ENCODE measurements at places on chromosomes 3 and 15.

GRCh38 chr3:146125951-146126350 is 35.0 kb downstream of the PLOD2 start:
- DNase-seq = no peak

GRCh38 chr3:197599089-197599765 is 43.5 kb upstream of the BDH1 start:
- peak; percentile 75 for DNase-seq

- DNase-seq = no peak
Observed at GRCh38 chr3:181723625-181724191, 12.0 kb downstream of the SOX2 start.

DNA sequence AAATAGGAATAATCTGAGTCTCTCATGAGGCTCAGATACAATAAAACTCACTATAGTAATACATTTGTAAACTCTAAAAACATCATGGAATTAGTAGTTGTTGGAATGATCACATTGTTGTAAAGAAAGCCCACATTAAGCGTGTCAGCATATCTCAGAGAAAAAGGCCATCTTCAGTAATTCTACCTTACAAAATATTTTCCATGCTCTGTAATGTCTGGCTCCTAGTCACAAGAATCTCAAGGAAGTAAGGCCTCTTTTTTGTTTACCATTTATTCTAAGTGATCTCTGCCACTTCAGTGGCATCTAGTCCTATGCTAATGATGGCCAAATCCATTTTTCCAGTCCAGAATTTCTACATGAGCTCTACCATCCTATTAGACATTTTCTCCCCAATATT is 240.2 kb upstream of the ZNF717 start:
- no peak for DNase-seq

DNA sequence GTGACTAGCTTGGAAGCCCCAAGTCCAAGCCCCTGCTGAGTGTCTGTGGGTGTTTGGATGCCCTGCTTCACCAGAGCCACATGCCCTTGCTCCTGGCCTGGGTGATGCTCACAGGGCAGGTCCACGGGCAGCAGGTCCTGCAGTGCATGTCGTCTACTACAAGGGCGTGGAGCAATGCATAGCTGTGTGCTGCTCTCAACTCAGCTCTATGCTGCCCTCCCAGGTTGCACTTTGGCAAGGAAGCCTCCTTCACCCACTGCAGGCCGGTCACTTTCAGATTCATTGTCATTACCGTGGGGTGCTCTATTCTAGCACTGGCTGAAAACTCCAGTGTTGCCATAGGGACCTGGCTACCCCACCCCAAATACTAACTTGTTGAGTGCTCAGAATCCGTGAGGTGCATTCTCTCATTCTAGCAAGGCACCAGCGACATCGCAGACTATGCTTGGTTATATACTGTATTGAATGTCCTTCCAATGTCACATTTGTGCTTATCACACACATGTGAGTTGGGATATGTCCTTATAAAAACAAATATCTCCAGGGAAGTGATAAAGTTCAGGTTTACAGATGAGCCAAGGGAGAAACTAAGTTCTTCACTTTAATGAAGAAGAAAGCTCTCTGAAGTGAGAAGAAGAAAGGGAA is 51.8 kb downstream of the GRAMD1C start:
- peak; percentile 9 for DNase-seq

GRCh38 chr3:65526656-65527055 is 512.1 kb downstream of the MAGI1 start:
- no peak for DNase-seq

DNA sequence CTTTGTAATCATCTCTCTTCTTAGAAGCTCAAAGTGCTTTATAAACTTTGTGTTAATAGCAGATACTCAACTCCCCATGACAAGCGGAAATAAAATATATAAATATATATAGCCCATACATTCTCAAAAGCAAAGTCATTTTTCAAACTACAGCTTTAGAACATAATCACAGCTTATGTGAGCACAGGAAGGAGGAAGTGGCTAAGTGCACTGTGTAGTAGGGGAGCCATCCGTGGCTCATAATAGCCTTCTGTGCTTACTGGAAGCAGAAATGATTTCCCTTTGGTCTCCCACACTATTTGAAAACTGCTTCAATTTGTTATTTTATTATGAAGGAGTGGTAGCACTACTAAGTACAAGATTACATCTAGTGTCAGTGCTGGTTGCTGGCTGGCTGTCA is 151.4 kb upstream of the ARL6 start:
- DNase-seq = no peak

GRCh38 chr3:155876037-155876436 is 5.6 kb downstream of the GMPS start:
- DNase-seq = no peak

DNA sequence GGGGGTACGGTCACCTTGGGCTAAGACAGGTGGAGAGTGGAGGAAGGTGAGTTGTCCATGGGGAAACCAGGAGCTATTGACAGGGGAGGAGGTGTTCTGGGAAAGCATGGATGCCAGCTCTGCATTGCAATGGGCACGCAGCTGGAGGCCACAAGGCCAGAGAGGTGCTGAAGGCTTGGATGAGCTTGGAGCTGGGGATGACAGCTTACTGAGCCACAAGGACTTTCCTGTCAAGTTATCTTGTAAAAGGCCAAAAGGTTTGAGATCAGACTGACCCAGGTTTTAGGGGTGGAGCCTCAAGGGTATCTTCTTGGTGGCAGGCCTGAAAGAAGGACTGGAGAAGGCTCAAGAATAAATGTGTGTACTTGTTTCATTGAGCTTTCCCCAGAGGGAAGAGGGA is 115.2 kb downstream of the ASB7 start:
- DNase-seq = no peak

DNA sequence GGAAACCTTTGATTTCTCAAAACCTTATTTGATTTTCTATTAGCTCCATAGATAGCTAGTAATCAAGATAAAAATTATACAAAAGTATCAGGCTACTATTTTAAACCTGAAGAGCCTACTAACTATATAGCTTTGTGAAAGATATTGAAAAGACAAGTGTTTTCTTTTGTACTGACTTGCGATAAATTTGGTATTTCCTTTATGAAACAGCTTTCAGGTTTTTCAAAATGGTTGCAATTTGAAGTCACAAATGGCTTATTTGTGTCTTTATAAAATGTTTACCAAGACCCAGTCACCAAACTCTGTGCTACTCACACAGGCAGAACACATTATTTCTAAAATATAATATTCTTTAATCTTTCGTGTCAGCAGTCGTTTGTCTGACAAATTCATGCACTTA is 167.5 kb upstream of the ALCAM start:
- no peak for DNase-seq

DNA sequence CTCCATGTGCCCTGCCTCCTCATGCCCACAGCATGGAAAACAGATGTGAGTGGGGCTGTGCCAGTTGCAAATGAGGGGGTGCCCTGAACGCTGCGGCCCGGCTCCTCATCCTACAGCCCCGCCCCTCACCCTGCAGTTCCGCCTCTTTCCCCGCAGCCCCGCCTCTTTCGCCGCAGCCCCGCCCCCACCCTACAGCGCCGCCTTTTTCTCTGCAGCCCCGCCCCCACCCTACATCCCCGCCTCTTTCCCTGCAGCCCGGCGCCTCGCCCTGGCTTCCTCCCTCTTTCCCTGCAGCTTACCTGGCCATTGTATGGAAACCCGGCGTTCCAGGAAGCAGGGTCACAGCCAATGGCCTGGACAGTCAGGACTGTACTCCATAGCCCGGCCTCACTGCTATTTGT is 284.9 kb downstream of the TLE3 start:
- DNase-seq = no peak

- DNase-seq = no peak
Observed at GRCh38 chr3:111802163-111802625, 56.9 kb upstream of the PHLDB2 start.

- DNase-seq = no peak
Observed at GRCh38 chr3:35275768-35276167, 363.6 kb upstream of the ARPP21 start.

GRCh38 chr3:20147361-20147760 is 38.6 kb downstream of the SGO1 start:
- DNase-seq = no peak

GRCh38 chr3:151559736-151560135 is 98.9 kb upstream of the IGSF10 start:
- DNase-seq = no peak

DNA sequence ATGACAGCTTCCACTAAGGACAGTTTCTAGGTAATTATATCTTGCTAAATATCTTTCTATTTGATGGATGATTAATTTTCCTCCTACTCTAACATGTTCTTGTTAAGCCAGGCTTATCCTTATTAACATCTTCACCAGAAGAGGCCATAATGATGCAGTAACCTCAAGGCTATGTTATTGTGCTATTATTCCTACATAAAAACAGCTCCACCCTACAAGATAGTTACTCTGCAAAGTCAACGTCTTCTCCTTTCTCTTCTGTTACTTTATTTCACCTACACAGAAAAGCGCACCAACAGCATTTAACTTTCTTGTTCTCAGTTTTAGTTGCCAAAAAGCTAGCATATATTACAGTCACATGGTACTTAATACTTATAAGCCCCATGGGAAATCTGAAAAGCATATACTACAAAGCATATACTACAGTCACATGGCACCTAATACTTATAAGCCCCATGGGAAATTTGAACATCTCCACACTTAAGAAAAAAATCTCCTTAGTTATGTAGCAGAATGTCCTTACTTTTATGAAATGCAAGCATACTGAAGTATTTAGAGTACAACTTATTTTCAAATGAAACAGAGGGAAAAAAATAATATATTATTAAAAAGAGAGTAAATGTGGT is 13.4 kb downstream of the ADAM10 start:
- no peak for DNase-seq

DNA sequence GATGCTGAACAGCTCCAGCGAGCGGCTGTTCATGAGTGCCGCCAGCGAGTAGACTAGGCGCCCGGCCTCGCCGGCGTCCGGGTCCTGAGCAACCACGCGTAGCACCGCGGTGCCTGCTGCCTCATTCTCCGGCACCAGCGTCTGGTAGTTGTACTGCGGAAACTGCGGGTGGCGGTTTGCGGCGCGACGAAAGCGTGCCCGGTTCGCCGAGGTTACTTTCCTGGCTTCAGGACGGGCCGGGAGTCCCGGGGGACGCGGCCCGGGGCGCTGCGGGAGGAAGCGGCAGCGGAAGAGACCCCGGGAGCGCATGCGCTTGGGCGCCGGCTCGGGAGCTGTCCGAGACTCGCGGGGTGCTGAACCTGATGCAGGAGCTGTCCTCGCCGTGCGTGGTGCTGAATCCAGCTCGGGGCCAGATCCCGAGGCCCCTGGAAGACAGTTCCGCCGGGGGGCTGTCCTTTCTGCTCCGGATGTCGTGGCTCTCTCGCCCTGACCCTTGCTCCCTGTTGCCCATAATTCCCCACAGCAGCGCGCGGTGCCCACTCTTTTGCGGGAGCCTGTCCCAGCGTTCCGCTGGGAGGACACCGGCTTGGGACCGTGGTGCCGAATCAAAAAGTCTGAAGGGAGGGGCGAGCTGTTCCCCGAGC is 1.1 kb downstream of the CELSR3 start:
- no peak for DNase-seq

DNA sequence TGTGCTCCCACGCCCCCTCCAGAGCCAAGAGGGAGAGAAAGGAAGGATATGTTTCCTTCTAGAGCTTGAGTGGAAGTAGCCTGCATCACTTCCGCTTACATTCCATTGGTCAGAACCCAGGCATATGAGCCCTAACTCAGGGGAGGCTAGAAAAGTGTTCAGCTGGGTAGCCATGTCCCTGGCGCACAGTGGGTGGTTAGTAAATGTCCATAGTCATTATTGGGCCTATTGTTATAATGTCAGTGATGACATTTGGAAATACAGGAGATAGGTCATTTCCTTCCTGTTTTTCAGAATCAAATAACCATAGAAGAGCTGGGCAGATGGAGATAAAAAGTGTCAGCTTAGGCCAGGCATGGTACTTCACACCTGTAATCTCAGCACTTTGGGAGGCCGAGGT is 27.3 kb downstream of the CD276 start:
- DNase-seq = no peak

DNA sequence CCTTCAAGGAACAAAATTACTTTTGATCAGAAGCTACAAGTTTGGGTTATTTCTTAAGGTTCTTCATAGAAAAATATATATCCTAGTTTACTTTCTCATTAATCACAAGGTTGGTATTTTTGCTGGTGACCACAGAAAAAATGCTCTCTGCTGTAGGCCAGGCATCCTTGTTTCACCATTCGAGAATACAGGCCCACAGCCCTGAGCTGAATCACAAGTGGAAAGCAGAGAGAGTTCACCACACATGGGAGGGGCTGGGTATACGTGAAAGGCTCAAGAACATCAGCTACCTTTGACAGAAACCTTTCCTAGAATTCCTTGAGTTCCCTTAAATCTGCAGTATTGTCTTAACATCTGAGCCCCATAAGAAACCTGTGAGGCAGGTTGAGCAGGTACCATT is 23.2 kb downstream of the CPEB1 start:
- no peak for DNase-seq

DNA sequence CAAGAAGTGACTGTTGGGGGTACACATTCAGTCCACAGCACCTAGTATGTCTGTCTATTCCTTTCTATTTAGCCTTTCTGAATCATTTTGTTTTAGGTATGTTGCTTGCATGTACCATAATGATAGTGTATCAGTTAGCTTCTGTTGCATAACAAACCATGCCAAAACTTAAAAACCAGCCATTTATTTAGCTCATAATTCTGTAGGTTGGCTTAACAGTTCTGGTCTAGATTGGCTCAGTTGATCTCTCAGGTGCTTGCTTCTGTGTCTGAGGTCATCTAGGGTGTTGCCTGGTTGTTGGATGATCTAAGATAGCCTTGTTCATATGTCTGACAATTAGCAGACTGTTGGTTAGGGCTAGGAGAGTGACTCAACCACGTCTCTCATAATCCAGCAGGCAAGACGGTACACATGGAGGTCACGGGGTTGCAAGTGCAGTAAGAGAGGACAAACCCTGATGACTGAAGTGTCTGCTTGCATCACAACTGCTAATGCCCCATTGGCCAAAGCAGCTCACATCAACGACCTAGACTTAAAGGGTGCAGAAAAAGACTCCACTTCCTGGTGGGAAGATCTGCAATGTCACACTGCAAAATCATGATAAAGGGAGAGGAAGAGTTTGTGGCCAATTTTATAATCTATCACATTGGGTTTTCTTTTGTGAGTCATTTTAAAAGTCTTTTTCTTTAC is 6.8 kb upstream of the PDCD6IP start:
- no peak for DNase-seq

GRCh38 chr15:69793781-69794451 is 303.8 kb downstream of the TLE3 start:
- DNase-seq = no peak

GRCh38 chr3:140898340-140899180 is 43.1 kb upstream of the SLC25A36 start:
- DNase-seq = peak; percentile 16

- no peak for DNase-seq
Observed at GRCh38 chr3:2771193-2771592, 339.0 kb downstream of the IL5RA start.
